ENCODE measurements at places on chromosomes 5 and 9.

DNA sequence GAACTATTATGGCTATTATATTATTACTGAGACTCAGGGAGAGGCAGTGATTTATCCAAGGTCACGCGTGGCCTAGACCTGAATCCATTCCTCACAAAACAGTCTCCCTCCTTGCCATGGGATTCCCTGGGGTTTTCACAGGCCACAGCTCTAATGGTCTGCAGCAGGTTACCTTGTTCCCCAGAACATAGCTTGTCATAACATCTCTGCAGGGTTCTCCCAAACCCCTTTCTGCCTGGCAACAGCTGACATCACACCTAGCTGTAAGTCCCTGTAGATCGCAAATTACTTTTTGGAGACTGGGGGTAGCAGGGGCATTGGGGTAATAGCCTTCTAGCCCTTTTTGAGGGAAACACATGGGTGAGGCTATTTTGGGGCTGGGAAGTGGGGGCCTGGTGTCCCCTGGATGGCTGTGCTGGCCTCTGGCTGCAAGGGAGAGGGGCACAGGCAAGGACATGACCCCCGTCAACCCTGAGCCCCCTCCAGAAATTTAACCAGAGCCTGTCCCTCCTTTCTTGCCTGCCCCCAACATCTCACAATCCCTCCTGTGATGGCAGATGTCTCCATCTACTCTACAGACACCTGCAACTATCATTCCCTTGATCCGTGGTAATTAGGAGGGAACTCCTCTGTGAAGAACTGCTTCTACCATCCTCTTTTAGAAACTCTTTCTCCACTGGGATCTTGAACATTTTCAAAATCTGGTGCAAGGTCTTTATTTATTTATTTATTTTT is 1.3 kb downstream of the CD74 start:
- DNase-seq = peak; percentile 84

DNA sequence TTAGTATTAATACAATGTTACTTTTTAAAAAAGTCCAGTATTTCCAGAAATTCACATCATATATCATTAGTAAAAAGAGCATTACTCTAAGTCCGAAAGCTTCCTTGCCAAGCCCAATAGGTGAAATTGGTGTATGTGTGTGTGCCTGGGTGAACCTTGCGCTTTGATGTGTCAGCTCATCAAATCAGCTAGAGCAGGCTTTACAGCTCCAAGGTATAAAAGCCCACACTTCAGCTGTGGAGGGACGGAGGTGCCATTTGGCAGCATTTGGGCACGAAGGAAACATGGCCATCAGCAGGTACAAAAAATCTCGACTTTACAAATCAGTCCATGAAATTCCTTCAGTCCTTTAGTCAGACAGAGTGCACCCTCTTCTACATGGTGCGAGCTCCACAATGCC is 76.5 kb upstream of the IL7R start:
- peak; percentile 72 for DNase-seq

DNA sequence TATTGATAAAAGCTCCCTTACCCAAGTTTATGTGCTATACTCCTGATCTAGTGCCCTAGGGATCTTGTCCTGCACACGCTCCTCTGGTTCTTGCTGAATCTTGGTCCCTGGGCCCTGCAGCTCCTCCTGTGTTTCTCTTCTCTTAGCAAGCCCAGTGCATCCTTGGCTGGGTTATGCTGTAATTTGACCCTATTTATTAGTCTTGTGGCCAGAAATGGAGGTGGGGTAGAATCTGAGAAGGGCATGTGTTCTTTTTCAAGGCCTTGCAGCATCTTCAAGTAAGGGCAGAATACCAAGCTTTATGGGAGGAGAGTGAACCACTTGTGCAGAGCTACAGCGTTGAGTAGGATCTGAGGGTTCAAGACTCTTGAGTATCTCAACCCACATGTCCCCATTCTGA is 366.8 kb downstream of the FAM170A start:
- no peak for DNase-seq

GRCh38 chr9:89687188-89687587 is 82.4 kb downstream of the GADD45G start:
- DNase-seq = no peak

- no peak for DNase-seq
These were observed 152.3 kb upstream of the ANKH start for GRCh38 chr5:15023846-15024245.

DNA sequence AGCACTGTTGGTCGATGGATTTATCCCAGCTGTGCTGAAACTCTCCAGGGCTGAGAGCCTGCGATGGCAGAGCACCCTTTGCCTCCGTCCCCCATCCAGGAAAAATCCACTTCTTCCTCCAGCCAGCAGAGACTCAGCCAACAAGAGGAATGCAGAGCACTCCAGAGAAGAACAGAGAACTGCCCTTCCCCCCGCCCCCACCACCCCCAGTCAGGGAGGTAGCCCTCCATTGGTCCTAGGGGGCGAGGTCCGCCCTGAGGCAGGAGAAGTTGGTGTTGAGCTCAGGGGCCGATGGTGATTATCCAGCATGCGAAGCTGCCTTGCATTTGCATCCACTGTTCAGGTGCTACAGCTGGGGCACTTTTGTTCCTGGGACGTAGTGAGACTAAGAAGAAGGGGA is 9.0 kb downstream of the TLX3 start:
- DNase-seq = no peak

GRCh38 chr5:75275147-75275546 is 38.5 kb upstream of the ANKRD31 start:
- DNase-seq = no peak

DNA sequence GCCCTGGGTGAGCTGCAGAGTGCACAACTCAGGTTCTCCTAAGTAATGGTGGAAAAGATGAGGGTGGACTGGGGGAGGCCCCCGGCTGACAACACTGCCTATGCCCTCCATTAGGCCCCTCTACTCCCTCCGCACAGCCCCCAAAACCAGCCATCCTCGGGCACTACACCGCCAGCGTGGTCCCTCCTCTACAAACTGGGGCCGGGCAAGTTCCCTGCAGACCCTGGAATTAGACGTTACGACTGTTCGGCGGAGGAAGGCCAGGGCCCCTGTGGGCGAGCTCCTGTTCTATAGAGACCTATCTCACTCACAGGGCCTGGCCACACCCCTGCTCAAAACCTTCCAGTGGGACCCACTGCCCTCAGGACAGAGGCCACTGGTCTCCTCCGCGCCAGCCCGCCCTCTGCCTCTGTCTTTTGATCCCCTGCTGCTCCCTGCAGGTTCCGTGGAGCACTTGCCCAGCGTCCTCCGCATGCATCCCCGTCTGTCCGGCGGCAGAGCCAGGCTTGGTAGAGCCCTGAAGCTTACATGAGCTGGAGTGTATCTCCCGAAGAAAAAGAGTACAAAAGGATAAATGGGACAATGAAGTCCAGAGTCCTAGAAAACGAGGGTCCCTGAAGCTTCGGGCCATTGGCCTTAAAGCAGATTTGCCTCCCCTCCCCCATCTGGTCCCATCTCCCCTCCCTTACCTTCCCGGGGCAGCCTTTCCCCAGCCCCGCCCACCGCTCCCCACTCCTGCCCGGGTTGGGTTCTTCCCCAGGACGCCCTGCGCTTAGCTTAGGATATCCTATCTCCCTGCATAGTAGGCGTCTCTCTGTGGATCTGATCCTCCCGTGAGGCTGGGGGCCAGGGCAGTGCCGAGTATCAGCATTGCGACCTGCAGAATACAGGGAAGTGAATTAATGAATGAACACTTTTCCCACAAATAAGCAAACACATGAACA is 71.3 kb downstream of the HRH2 start:
- no peak for DNase-seq

- DNase-seq = no peak
These were observed 179.8 kb downstream of the FGF1 start for GRCh38 chr5:142506046-142506445.

DNA sequence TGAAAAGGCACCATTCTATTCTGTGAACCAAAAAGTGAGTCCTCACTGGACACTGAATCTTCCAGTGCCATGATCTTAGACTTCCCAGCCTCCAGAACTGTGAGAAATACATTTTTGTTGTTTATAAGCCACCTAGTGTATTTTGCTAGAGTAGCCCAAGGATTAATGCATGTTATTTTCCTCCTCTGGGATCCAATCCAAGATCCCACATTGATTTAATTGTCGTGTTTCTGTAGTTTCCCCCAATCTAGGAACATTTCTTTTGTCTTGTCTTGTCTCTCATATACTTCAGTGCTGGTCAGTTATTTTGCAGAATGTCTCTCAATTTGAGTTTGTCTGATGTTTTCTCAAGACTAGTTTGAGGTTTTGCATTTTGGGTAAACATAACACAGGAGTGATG is 36.4 kb downstream of the GDNF start:
- DNase-seq = no peak

DNA sequence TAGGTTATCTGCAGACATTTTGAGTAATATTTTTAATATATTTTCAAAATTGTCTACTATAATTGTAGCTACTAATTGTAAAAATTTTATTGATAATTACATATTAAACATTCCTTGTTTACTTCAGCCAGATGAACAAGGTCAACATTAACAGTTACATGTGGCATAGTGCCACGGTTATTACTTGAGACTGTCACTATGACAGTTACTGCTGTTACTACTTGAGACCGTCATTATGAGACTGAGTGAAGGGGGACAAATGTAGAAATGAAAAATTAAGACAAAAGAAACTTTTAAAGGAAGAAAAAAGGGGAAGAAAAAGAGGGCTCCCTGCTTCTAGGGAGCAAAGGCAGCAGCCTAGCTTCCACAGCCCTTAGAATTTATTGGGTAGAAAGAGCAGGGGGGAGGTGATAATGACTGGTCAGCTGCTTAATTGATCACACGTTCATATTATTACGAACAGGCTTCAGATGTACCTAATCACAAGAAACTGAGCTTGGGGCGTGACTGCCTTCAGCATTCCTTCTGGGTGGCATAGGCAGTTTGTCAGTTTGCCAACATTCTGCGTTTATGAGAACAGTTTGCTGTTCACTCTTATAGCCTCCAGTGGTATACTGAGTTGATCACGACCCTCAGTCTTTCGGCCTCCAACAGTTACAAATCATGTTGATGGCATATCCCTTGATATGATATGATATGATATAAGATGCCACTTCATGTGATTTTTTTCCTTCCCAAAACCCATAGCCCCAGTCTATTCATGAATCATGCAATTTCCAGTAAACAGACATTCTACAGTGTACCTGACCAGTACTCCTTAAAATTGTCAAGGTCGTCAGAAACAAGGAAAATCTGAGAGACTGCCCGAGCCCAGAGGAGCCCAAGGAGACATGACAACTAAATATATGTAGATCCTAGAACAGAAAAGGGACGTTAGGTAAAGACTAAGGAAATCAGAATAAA is 13.1 kb downstream of the MARCHF6 start:
- no peak for DNase-seq

- no peak for DNase-seq
These were observed 29.6 kb downstream of the ANKDD1B start for GRCh38 chr5:75640826-75641225.

- DNase-seq = no peak
These were observed 347.4 kb upstream of the NUDT12 start for GRCh38 chr5:103910011-103910410.

DNA sequence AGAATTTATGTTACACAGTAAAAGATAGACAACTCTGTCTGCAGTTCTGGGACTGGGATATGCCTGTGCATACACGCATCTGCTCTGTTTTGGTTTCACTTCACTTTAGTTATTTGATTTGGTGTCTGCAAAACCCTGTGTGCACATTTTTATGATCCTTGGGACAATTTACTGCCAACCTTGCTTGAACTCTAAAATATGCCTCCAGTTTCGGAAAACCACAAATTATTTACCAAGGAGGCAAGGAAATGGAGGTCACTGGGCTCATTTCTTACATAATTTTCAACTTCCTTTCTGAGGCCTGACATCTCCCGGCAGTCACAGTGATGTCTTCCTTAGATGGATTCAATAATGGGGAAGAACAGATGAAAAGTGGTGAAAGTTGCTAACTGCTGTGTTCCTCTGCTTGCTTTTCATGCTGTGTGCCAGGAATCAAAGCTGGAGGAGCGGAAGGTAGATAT is 61.2 kb upstream of the TAF11L2 start:
- DNase-seq = no peak

DNA sequence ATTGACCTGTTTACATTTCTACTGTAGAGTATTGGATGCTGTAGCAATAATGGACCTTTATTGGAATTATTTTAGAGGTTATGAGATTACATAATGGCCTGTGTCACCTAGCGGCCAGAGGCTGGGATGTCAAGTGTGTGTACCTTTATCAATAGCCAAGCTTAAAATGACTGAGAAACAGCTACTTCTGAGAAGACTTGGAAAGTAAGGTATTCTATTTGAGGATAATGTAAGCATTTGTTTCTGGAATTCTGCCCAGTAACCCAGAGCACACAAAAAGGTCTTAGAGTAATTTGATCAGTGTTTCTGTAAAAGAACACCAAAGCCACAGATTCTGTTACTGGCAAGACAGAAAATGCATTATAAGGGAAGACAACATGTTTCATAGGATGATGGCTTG is 116.8 kb downstream of the MACIR start:
- no peak for DNase-seq

DNA sequence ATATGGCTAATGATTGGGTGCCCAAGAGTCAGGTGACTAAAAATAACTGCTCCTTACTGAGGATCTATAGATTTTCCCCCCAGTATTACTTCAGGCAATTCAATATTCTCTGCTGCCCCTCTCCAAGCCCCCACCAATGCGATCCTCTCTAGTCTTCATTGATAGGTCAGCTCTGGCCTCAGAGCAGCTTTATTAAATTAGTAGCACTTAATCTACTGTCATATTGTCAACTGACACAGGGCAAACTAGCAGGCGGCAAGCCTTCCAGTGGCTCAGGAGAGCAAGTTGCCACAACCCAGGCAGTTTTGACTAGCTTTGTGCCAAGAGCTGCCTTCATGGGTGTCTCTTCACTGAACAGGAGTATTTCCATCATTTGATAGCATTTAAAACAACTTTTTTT is 462.9 kb downstream of the BNC2 start:
- DNase-seq = no peak

GRCh38 chr5:67246546-67247268 is 50.1 kb upstream of the CD180 start:
- DNase-seq = no peak

DNA sequence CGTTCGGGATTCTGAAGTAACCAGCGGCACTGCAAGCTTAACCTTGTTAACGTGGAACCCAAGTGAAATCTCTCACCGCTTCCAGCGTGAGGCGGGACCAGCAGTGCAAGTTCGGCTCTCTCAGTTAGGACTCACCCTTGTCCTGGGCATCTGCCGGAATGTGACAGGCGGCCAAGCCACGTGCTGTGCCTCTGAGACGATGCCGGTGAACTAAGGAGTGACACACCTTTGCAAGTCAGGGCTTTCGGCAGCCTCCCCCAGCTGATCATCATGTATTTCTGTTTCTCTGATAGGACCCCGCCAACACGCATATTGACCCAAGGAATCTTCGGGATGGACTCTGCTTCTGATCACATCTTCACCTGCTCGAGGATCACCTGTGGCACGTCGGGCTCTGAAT is 415.0 kb upstream of the IRX1 start:
- DNase-seq = no peak

GRCh38 chr9:84174486-84174885 is 166.1 kb downstream of the SLC28A3 start:
- no peak for DNase-seq

- DNase-seq = no peak
These were observed 241.1 kb upstream of the IRX4 start for GRCh38 chr5:2123874-2124273.

- DNase-seq = no peak
These were observed 47.5 kb downstream of the FEM1C start for GRCh38 chr5:115496936-115497576.

GRCh38 chr5:71932655-71933338 is 174.5 kb upstream of the MAP1B start:
- no peak for DNase-seq

GRCh38 chr5:111935009-111935408 is 178.0 kb upstream of the NREP start:
- no peak for DNase-seq
